Stimulated activated CD8-positive, alpha-beta memory T cell treated with anti-CD3 and anti-CD28 coated beads, Interleukin-4, amount 100 ng/mL, for 1 hour (primary cell): ENCODE measurements at places on chromosomes 6 and 20.

DNA sequence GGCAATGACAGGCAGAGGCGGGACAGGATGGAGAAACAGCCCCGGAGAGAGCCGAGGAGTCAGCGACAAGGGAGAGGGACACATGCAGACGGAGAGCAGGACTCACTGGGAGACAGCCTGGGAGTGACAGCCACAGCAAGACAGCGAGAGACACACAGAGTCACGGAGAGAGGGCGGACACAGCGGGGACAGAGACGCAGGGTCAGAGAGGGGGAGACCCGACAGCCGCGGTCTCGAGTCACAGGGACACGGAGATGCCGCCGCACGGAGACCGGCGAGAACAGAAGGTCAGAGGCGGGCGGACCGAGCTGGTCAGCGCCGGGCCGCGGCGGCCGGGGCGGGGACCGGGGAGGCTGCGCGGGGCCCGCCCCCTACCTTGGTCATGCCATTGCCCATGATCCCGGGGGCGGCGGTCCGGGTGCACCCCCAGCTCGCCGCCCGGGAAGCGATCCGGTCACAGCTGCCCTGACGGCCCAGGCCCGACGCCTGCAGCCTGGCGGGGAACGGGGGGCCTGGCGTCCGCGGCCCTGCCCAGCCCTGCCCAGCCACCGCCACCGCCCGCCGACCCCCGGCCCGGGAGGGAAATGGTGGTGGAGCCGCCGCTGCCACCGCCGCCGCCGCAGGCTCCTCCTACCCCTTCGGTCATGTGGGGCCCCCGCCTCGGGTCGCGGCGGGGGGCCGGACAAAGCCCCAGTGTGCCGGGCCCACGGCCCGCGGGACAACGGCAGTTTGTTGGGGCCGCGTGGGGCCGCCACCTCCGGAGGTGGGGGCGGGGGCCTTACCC, at the start of the genes DUSP15 and TTLL9:
Gene DUSP15, minus strand, starts transcription at position 586 of the 784 bp plus-strand sequence. Its CDS starts 190 bp downstream, at position 396.
Gene TTLL9, plus strand, starts transcription at position 693 of the 784 bp plus-strand sequence. CDS start 493 bp downstream, outside the sequence.
- no peak for DNase-seq

DNA sequence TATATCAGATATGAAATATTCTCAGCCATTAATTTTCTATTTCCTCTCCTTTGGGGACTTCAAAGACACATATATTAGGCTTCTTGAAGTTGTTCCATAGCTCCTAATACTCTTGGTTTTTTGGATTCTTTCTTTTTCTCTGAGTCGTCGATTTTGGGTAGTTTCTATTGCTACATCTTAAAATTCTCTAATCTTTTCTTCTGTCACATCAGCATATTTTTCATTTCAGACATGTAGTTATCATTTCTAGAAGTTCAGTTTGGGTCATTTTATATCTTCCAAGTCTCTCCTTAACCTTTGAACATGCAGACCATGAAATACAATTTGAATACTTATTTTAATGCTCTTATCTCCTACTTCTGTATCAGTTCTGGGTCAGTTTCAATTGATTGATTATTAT, 38.9 kb upstream of the SCRT2 start:
- no peak for DNase-seq

- DNase-seq = no peak
Observed at GRCh38 chr6:150987371-150987828, 121.9 kb downstream of the MTHFD1L start.

- DNase-seq = no peak
Observed at GRCh38 chr20:24587384-24588046, 118.1 kb downstream of the SYNDIG1 start.

- no peak for DNase-seq
Observed at GRCh38 chr6:135866445-135867123, 15.1 kb downstream of the PDE7B start.

- DNase-seq = no peak
Observed at GRCh38 chr20:20409331-20409730, 41.4 kb downstream of the INSM1 start.

DNA sequence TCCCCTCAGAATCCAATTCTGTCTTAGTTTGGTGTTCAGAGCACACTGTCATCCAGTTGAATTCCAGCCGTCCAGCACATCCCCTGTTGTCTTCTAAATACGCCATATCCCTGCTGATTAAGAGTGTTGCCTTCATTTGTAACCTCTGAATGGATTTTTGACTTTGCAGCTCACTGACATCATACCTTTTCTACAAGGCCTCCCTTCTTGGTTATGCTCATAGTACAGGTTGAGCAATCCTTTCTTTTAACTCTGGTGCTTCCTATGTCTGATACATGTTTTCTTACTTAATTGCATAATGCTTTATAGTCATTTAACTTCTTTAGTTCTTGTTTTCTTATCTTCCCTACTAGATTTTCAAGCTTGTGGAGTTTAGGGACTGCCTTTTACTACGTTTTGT, 36.4 kb downstream of the XRN2 start:
- DNase-seq = no peak

DNA sequence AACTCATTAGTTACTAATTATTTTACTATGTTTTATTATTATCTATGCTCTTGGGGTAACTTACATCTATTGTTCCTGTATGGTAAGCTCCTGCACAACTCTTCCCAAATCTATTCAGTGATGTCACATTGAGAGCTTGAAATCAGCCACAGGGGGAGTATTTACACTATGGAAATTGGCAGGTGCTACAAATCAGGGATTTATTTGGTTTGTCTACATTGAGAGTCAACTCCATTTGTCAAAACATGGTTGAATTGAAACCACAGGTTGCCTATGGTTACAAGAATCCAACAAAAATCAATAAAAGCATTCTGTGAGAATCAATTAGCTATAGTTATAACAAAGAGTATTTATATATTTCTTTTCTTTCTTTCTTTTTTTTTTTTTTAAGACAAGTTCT, 3.9 kb upstream of the FITM2 start:
- no peak for DNase-seq

DNA sequence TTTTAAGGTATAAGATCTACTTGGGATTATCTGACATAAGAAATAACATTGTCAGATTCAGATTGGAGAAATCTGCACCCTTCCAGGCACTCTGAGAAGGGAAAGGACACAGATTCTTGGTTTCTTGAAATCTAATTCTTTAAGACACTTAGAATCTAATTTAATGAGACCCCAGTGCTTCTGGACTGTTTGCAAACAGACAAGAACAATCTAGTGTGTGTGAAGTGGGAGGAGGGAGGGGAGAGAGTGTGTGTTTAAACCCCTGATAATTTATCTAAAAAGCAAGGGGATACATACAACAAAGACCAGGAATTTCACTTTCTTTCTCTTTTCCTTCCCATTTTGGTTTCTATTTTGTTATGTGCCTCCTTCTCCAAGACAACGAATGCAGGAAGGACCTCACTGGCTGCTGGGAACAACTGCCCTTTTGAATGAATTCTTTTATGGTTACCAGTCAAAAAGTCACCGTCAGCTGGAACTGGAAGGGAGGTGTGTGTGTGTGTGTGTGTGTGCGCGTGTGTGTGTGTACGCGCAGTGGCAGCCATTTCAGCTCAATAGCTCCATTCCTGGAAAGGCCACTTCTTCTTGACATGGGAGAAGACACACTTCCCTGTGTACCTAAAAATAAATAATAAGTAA, 129.4 kb downstream of the BCAS1 start:
- no peak for DNase-seq

DNA sequence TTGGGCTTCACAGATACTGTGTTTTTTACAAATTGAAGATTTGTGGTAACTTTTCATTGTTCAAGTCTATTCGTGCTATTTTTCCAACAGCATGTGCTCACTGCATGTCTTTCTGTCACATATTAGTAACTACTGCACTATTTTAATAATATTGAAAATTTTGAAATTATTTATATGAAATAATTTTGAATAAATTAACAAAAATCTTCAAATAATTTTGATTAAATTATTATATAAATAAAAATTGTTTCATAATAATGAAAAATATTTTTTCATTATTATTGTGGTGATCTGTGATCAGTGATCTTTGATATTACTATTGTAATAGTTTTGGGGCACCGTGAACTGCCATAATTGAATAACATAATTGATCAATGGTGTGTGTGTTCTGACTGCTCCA, 204.1 kb downstream of the OGFRL1 start:
- no peak for DNase-seq

DNA sequence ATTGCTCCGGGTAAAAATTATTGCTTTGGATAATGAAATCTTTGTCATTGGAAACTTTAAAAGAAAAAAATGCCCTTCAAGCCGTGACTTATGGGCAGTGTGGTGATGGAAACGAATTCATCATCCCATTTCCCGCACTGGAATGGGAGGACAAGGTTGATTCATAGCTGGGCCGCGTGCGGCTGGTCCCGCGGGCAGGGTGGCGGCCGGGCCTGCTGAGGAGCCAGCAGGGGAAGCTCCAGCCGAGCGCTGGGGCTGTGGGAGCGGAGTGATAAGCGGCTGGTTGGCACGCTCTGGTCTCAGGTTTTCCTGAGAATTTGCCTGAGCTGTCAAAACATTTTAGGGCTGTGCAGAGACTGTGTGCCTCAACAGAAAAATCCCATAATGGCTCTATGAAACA, 351.7 kb downstream of the CDC5L start:
- DNase-seq = no peak

DNA sequence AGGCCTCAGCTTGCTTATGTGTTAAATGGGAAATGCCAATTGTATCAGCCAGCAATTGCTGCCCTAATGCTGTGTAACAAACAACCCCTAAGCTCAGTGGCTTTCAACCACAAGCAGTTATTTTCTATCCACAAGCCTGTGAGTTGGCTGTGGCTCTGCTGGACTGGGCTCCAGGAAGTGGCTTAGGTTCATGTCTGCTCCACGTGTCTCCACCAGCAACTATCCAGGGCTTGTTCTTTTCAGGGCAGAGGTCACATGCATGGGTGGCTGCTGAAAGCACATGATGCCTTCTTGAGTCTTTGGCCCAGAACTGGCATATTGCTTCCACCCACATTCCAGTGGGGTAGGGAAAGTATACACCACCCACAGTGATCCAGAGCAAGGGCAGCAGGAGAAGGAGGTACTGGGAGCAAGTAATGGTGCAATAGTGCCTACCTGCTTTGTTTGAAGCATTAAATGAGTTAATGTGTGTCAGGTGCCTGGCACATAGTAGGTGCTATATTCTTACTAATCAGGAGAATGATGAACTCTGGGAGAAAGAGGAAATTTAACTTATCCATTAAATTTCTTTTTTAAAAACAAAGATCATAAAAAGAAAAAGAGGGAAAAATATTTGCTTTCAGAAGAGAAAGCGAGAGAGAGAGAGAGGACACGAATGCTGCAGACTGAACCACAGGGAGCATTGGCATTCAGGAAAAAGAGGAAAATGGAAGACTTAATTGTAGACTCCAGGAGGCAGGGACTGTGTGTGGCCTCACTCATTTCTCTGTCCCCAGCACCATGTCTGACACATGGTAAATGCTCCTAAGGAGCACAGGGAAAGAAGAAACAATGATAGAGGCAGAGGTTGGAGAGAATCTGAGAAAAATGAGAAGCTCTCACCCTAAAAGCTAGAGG, 25.2 kb upstream of the RNF24 start:
- no peak for DNase-seq

GRCh38 chr20:8960241-8960640, 108.6 kb upstream of the PLCB4 start:
- DNase-seq = no peak

DNA sequence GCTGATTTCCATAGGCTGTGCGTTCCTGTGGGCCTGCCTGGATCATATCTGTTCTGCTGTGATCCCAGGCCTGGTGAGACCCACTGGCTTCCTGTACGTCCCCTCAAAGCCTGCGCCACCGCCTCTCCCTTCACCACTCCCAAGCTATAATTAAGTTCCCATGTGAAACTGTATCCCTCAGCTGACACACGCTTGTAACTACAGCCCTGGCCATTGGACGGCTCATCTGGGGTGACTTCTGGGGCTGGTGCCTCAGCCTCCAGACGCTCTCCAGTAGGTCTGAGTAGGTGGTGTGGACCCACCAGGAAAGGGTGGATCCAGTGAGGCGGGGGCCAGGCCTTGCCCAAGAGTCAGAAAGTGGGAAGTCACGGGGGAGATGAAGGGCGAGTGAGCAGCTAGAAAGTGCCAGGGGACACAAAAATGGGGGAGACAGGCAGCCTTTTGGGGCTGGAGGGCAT, 21.0 kb downstream of the PPARD start:
- no peak for DNase-seq

DNA sequence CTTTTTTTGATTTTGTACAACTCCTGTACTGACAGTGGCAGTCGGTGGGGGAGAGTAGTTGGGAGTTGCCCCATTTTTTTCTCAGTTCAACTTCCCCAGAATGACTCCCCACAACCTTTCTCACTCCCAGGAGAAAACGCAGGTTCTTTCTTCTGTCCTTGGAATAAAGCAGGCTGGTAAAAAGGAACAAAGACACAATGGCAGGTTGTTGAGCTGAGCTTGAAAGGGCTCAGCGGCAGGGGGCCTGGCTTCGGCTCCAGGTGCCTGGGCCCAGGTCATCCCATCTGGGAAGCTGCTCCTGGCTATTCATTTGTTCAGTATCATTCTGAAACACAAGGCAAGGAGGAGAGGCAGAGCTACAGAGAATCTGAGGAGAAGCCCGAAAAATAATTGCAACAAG, 46.2 kb downstream of the PROKR2 start:
- no peak for DNase-seq

- no peak for DNase-seq
Observed at GRCh38 chr20:43666376-43667328, at the start of gene MYBL2. Gene MYBL2, plus strand, starts transcription at chr20:43667114. Its CDS starts 170 bp downstream, at chr20:43667284.

GRCh38 chr6:157614026-157614568, 208.9 kb upstream of the SNX9 start:
- DNase-seq = no peak

DNA sequence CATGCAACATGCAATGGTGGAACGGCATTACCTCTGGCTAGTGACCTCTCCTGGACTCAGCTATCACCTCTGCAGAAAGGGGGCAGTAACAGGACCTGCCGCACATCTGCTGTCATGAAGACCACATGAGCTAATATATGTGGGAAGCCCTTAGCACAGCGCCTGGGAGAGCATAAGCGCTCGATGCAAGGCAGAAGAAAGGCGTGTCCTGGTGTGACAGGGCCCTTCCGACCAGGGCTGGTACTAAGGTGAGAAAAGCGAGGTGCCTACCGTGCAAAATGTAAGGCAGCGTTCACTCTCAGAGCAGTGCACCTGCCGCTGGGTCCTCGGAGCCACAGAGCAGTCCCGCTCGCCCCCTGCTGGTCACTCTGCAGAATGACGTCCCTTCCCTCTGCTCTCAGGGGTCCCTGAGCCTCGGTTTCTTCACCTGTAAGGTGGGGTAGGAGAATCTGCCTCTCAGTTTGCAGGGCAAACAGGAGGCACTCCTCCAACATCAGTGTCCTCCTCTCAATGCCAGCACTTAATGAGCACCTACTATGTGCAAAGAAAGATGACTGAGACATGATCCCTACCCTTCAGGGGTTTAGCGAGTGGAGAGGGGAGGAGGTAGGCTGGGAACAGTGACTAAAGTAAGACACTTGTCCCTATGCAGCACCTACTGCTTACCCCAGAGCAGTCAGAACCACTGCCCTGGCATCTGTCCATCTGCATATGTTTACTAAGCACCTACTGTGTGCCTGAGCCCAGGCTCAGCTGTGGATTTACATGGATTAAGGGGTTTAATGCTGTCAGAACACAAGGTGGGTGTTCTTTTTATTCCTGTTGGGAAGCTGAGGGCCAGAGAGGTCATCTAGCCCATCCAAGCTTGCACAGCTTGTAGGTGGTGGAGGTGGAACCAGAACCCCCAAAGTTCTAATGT, 41.1 kb upstream of the PTGIS start:
- peak; percentile 59 for DNase-seq
